ENCODE measurements at places on chromosomes 11 and 22. TPM values are rescaled to one million over a fixed set of nuclear protein-coding genes. Genes with fewer than 3 reads are reported as not detected.

Gene SPDYC
- not detected for total RNA-seq

Gene ART1
- not detected for total RNA-seq

Gene GLYATL1
- not detected for total RNA-seq

Gene EI24
- total RNA-seq = 108 TPM

Gene HEPN1
- total RNA-seq = not detected

Gene GGTLC3
- not detected for total RNA-seq

Gene CFL1
- 1,820 TPM for total RNA-seq

Gene TMEM191C
- 1.2 TPM for total RNA-seq

Gene SMTNL1
- total RNA-seq = not detected

Gene ADAMTS15
- total RNA-seq = 5.1 TPM

Gene CCT8L2
- not detected for total RNA-seq

Gene MUC5B
- total RNA-seq = 2.7 TPM
